C1 segment of cervical spinal cord (tissue), 14 donors: ENCODE measurements at places on chromosomes 5 and 9.

- DNase-seq: no peak
Measured at GRCh38 chr5:31537851-31538250, 5.8 kb downstream of the C5orf22 start.

DNA sequence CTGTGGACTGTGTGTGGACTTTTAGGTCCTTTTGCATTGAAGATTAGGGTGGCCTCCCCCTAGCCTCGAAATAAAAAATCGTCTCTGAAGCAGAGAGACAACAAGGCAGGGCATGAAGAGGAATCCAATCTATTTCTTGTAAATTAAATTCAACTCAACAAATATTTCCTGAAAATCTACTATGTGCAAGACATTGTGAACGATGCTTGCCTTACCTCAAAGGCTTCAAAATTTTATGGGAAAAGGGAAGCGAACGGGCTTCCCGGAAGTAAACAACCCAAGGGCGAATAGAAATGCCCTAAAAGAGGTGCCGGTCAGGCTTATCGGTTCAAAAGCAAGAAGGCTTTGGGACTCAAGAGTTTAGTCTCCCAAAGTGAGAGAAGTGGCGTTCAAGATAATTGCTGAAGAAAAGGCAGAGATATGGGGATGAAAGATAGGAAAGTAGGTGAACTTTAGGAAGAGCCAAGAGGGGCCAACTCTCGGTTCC is 525 bp downstream of the KIF24 start:
- no peak for DNase-seq

DNA sequence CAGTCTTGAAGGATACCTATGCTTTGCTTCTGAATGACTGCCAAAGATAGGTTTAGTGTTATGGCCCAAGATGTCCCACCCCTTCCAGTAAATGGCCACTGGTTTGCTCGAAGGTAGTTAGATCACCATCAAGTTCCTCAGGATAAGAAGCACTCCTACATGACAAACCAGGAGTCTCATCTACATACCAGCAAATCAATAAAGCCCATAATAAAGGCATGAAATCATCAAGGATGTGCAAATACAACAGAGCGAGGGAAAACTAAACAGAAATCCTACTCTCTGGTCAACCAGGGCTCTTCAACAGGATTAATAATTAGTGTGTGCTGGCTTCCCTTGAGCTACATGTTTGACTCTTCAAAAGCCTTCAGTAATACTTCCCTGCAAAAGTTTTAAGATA is 141.0 kb downstream of the LHFPL2 start:
- no peak for DNase-seq

DNA sequence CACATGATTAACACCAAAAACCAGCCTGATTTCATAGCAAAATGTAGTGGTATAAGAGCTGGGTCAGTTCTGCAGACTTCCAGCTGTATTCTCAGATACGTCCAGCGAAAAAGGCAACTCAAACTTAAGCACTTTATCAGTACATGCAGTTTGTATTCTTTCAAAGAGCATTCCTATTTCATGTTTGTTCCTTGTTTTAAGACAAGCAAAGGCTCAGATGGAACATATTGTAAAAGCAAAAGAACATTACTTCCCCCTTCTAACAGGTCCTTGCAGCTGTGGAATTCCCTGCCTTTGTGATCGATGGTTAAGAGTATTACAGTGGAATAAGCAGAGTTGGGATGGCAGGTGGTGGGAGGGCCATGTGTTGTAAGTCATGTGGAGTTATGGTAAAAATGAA is 86.3 kb upstream of the GRHPR start:
- no peak for DNase-seq

GRCh38 chr9:3971391-3972082 is 328.3 kb downstream of the GLIS3 start:
- no peak for DNase-seq

DNA sequence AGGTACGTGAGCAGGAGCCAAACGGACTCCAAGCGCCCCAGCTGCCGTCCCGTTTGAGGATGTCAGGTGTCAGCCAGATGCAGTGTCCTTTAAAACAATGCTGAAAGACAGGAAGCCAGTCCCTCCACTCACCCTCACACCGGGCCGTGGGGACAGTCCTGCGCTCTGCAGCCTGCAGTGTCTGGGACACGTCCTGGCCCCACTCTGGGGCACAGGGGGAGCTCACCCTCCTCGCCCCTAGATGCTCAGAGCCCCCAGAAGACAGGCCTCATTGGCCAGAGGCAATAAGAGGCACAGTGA is 79.7 kb downstream of the ZNF354C start:
- no peak for DNase-seq

- no peak for DNase-seq
Measured at GRCh38 chr9:118263949-118264348, 559.7 kb downstream of the TLR4 start.

DNA sequence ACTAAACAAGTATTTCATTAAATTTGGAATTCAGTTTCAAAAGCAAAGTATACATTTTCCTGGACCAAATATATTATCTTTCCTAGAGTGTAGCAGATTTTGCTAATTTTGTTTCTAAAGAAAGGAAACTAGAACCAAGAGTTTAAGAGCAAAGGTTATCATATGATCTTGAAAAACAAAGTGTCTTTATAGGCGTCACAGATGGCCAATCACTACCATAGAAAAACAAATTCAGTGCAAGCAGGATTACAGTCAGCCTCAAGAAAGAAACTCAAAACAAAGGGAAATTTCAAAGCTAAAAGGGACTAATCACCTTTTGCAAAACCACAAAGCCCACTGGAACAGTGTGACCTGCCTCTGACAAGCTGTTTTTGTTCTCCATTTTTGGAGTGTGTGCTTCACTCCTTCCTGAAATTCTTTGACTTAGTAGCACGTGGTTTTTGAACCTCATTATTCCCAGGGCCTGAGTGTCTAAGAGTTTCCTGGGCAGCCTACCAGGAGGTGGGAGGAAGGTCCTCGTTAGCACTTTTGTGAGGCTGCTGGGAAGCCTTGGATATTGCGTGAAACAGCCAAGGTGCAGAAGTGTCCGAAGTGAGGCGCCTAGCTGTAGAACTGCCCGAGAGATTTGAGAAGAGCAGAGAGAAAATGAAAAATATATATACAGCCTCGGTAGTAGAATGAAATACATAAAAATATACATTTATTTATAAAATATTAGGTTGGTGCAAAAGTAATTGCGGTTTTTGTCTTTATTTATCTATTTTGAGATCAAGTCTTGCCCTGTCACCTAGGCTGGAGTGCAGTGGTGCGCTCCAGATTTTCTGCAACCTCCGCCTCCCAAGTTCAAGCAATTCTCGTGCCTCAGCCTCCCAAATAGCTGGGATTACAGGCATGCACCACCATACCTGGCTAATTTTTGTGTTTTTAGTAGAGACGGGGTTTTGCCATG is 246.1 kb downstream of the MARCHF11 start:
- peak; percentile 16 for DNase-seq

DNA sequence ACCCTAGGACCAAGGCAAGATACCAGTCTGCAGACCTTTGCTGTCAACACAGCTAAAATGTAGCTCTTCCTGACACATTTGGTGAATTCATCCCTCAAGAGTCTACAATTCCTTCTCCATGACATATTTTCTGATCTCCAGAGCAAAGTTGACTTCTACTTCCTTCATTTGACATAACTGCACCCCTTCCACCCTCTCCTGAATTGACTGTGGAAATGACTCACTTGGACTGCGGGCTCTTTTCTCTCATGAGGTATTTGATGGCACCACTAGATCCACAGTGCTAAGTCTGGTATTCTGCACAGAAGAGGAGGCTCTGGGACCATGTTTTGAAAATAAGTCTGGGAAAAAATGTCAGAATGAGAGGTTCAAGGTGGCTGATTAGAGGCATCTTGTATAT is 338.4 kb upstream of the TRPC7 start:
- no peak for DNase-seq

DNA sequence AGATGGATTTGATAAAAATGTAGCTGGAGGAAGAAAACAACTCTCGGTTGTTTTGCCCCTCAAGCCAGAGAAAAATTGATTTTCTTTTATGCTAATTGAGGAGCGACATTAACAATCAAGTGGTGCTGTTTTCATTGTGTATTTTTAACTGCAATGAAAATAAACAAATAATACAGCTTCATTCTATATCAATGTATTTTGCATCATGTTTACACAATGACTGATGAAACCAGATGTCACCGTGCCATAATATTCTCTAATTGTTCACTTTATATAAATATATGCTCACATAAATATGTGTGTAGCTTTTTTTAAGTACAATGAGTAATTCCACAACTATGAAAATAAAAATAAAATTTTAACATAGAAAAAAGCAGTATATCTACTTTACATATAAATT is 139.0 kb upstream of the PRDM9 start:
- no peak for DNase-seq

DNA sequence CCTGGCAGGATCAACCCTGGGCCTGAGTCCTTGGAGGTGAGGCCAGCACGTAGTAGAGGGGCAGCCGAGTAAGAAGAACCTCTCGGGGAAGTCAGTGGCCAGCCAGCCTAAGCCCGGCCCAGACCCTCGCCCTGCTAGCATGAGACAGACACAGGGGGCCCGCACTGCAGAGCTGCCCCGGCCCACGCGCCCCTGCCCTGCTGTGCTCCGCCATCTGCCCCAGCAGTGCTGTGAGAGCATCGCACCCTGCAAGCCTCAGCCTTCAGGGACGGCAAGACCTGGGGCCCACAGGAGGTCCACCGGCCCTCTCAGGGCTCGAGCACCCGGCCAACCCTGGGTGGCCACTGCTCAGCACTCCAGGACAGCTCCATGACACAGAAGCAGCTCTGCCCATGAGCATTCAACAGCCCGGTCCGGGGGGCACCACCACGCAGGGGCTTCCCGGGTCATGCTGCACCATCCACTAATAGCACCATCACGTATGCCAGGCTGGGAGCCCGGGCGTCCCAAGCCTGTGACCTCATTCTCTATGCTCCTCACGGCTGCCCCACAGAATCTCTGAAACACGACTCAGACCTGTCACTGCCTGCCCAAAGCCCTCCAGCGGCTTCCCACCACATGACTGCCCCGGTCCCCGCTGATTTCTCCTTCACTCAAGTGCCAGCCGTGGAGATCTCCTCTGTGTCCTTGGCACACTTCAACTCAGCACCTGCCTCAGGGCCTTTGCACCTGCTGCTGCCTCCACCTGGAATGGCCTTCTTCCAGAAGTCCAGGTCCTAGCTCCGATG is 38.1 kb downstream of the ADAMTS2 start:
- no peak for DNase-seq

DNA sequence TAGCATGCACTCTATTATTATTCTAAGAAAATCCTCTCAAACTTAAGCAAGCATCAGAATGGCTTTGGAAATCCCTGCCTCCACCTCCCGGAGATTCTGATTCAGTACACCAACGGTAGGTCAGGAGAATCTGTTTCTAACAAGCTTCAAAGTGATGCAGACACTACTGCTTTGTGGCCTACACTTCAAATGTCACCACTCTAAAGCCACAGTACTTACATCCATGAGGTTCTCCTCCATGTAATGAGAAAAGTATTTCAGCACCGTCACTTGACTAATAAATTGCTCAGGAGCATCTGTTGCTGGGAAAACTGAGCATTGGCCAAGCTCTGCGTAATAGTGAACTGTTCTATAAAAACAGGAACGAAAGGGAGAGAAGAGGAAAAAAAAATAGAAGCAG is 4.8 kb downstream of the PLK2 start:
- DNase-seq: no peak

DNA sequence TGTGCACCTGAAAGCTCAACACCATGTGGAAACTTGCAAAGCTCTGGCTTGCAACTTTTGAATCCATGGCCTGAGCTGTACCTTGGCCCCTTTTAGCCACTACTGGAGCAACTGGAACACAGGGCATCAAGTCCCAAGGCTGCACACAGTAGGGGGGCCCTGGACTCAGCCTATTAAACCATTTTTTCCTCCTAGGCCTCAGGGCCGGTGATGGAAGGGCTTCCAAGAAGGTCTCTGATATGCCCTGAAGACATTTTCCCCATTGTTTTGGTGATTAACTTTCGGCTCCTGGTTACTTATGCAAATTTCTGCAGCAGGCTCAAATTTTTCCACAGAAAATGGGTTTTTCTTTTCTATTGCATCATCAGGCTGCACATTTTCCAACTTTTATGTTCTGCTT is 22.7 kb upstream of the PRLR start:
- DNase-seq: no peak

DNA sequence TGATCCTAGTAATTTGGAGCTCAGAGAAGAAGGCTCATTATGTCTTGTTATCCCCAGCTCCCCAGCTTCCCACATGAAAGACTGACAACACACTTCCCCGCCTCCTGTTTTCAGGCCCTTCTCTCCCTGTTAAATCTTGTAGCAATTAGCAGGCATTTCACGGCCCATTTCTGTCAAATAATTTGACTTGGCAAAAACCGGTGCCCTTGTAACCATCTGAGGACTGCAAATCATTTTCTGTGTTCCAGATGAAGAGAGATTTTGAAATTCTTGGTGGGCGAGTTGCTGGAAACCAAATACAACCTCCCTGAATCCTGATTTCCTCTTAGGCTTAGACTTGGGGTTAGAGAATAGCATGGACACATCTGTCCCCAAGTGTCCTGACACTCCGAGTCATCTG is 109.7 kb downstream of the MSX2 start:
- no peak for DNase-seq

DNA sequence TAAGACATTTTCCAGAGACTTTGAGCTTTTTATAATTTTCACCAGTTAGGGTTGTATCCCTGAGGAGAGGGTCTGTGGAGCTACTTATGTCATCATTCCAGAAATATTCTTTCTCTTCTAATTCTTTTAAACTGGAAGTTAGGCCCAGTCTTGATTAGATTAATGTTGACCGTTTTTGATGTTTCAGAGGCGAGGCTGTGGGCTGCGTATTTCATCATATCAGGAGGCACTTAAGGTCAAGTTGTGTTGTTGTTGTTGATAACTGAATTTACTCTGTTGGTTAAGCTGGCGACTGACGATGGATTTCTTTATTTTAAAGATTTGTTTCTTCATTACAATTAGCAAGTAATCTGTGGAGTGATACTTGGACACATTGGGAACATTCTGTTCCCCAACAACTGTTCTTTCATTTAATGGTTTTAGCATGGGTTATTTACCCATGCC is 20.1 kb downstream of the IPO11 start:
- DNase-seq: no peak

DNA sequence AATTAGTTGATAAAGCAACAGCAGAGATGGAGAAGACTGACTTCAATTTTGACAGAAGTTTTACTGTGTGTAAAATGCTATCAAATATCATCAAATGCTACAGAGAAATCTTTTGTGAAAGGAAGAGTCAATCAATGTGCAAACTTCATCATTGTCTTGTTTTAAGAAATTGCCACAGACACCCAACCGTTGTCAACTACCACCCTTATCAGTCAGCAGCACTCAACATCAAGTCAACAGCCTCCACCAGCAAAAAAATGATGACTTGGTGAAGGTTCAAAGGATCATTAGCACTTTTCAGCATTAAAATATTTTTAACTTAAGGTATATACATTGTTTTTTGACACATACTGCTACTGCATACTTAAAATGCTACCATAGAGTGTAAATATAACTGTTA is 888.8 kb downstream of the CDH18 start:
- DNase-seq: no peak

DNA sequence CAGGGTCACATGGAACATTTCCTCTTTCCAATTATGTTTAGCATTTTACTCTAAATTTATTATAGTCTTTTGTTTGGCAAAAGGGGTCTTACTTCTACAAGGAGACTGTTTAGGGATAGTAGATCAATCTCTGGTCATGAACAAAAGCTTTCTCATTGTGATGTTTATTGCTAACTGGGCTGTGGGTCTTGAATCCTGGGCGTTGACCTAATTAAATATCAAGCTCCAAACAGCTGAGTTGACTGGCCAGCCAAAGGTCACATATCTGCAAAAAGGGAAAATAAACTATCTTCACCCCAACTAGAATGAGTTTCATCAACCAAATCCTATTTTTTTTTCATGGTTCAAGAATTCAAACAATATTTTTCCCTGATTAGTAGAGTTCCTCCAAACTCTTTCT is 245.4 kb upstream of the TUT7 start:
- DNase-seq: no peak
